Pancreas (tissue), 10 donors: ENCODE measurements at places on chromosomes 11 and 22.
A peak's percentile ranks its signal among the peaks of the same experiment; 100 is the strongest.

DNA sequence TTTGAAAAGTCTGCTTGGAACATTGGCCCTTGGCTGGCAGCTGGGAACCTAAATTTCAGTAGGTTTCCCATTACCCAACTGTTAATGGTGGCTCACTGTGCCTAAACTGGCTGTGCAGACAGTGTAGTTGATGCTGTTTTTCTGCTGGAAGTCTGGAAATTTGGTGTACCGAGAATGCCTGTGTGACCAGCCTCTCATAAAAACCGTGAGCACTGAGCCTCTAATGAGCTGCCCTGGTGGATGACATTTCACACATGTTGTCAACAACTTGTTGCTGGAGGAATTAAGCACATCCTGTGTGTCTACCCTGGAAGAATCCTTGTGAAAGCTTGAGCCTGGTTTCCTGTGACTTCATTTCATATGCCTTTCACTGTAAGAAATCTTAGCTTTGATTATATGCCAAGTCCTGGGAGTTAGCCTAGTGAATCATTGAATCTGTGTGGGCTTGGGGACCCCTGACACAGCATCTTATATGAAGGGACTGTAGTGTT, 131.1 kb downstream of the LDLRAD3 start:
- DNase-seq = no peak

DNA sequence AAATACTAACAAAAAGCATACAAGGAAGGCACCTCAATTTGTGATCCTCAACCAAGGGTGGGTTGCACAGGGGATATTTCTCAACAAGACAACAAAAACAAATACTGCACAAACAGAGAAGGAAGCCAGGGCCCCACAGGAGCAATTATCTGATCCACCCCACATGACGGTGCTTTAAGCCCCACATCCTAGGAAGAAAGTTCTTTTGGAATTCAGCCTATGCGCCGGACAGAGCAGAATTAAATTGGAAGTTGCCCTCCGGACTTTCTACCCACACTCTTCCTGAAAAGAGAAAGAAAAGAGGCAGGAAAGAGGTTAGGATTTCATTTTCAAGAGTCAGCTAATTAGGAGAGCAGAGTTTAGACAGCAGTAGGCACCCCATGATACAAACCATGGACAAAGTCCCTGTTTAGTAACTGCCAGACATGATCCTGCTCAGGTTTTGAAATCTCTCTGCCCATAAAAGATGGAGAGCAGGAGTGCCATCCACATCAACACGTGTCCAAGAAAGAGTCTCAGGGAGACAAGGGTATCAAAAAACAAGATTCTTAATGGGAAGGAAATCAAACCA, 40.6 kb downstream of the OSBP start:
- no peak for DNase-seq

DNA sequence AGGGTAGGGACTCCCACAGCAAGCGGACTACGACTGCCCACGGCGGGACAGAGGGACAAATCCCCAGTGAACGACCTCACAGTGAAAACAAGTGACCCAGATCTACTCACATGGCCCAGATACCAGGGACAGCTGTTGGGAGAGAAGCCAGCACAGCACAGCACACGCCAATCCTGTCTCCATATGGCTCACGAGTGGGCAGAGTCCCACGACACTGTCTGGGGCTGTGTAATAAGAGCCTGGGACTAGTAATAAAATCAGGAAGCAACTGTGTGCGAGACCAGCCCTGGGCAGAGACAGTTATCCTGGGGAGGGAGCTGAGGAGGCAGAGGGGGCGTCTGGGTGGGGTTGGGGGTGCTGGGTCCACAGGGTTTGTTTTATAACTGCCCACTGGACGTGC, 385.0 kb downstream of the CTTN start:
- no peak for DNase-seq

DNA sequence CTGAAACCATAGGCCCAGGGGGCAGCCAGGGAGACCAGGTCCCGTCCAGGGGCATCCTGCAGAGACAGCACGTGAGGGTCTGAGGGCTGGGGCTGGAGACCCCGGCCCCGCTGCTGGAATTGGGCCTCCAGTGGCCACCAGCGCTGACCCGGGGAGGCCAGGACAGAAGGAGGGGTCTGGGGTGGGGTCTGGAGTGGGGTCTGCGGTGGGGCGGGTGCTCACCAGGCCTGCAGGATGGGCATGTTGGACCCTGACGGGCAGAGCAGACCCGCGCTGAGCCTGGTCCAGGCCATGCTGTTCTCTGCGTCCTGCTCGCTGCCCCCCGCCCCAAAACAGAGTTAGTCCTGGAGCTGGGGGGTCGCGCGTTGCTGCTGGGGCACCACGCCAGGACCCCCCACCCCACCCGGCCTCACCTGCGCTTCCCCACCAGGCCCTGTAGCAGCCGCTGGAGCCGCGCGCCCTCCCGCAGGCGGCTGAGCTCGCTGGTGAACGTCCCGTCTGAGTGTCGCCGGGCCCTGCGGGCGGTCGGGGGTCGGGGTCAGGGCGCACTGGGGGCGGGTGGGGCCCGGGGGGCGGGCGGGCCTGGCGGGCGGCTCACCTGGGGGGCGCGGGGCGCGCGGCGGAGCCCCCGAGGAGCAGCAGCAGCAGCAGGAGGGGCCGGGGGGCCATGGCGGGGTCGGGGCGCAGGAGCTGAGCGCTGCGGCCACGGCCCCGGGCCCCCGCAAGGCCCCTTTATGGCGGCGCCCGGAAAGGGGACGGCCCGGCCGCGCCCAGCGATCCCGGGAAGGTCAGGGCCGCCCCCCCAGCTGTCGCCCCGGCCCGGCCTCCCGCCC, at the start of gene SCT:
TSS of gene SCT (minus strand) at position 707 of the 833 bp plus-strand sequence. CDS start at position 669, 38 bp downstream.
- peak; percentile 33 for DNase-seq

GRCh38 chr11:116736763-116737162, 36.0 kb downstream of the BUD13 start:
- no peak for DNase-seq

GRCh38 chr22:49243965-49244364, 583.7 kb downstream of the BRD1 start:
- DNase-seq = no peak
